H1 (cell line): ENCODE measurements at places on chromosomes 6 and 20.

DNA sequence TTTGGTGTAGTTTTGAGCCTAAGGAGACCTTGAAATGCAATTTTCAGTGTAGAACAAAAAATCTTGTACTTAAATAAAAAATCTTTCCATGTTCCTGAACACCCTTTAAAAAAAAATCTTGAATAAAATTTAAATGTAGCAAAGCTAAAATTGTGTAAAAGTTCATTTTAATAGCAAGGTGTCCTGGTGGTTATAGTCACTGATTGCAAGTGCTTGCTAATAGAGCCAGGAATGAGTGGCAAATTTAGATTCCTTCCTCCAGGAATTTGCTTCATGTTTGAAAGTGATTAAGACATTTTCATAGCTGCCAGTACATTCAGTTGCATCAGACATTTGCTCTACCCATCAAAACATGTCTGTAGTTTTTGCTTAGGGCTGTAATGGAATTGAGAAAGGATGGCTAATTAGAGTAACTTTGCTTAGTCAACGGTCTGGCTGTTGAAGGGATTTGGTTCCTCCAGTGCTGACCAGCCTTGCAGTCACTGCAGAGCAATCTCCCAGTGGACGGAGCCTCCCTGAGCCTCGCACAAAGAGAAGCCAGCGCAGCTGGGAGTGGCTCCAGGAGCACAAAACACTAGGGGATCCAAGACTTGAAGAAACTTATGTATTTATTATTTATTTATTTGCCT, 36.5 kb downstream of the AKAP12 start:
- no peak for DNase-seq

- no peak for DNase-seq
Measured at GRCh38 chr20:11832851-11833250, 84.8 kb upstream of the BTBD3 start.

DNA sequence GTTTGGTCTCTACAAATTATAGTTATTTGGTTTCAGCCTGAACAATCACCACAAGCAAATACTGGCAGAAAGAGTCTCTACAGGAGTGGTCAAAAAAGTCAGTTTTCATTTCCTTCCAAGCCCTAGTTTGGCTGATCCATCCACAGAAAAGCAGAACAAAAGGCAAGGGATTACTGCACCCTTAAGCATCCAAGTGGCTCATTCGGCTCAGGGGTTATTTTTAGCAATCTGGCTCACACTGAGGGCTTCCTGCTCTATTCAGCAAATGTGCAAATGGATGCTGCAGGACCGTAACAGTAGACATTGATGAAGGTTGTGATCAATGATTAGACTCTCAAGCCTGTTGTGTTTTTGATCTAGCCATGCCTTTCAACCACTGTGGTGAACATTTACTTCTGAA, 62.2 kb upstream of the FABP7 start:
- no peak for DNase-seq

- DNase-seq = no peak
Measured at GRCh38 chr6:119479860-119480655, 130.5 kb upstream of the MAN1A1 start.

GRCh38 chr6:41901882-41902519, 6.8 kb upstream of the USP49 start:
- DNase-seq = no peak

- DNase-seq = no peak
Measured at GRCh38 chr6:39543095-39543494, 182.1 kb downstream of the KIF6 start.

- DNase-seq = no peak
Measured at GRCh38 chr6:2099870-2100269, 145.5 kb downstream of the GMDS start.

- no peak for DNase-seq
Measured at GRCh38 chr6:79042088-79042798, 35.8 kb downstream of the PHIP start.

GRCh38 chr6:20875369-20875963, 341.2 kb downstream of the CDKAL1 start:
- DNase-seq = no peak

GRCh38 chr6:134257516-134257915, 60.4 kb downstream of the SGK1 start:
- DNase-seq = no peak

- DNase-seq = no peak
Measured at GRCh38 chr20:51363378-51363777, 179.1 kb downstream of the NFATC2 start.

GRCh38 chr6:168890306-168890980, 363.2 kb downstream of the THBS2 start:
- no peak for DNase-seq

GRCh38 chr6:139577763-139578604, 203.5 kb upstream of the CITED2 start:
- DNase-seq = no peak

- no peak for DNase-seq
Measured at GRCh38 chr20:50496773-50497385, 13.3 kb upstream of the PTPN1 start.

DNA sequence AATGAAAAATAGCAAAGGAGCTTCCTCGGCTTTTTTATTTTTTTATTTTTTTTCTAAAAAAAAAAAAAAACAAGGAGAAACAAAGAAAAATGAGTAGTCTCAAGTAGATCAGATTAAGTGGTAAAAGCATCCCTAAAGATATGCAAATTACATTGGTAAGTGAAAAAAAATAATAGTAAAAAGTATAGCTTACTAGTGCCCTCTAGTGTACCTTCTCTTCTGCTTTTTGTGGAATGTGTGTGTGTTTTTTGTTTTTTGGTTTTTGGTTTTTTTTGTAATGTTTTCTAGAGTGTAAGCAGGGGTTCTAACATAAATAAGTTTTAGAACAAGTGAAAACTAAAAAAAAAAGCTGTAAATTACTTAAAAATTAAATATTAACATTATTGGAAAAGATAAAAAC, 1062.0 kb downstream of the HACE1 start:
- no peak for DNase-seq

DNA sequence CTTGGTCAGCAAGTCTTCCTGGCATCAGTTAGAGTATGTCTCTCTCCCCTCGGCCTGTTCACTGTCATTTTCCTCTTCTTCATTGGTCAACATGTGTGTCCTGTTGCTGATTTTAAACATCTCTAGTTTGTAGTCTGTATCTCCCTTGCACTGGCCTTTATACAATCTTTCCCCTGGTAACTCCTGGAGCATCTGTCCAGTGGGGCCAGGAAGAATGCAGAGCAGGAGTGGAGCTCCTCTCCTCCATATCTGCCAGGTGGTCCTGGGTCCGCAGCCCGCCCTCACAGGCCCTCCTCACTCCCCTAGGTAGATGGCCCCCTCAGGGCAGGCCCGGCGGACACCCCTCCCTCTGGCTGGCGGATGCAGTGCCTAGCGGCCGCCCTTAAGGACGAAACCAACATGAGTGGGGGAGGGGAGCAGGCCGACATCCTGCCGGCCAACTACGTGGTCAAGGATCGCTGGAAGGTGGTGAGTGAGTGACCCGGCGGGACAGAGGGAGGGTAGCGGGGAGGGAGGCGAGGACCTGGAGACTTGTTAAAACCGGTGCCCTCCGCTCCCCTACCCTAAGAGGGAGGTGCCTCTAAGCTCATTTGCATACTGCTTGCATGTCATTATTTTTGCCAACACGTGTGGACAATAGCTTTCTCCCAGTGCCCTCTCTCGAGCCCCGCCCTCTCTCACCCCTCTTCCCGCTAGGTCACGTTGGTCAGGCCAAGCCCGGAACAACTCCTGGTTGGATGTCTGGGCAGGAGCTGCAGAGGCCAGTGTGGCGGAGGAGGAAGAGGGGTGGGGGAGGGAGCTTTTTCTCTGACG, 3.2 kb downstream of the TTBK1 start:
- peak; percentile 82 for DNase-seq

- DNase-seq = no peak
Measured at GRCh38 chr6:163419413-163420288, 5.1 kb downstream of the QKI start.

DNA sequence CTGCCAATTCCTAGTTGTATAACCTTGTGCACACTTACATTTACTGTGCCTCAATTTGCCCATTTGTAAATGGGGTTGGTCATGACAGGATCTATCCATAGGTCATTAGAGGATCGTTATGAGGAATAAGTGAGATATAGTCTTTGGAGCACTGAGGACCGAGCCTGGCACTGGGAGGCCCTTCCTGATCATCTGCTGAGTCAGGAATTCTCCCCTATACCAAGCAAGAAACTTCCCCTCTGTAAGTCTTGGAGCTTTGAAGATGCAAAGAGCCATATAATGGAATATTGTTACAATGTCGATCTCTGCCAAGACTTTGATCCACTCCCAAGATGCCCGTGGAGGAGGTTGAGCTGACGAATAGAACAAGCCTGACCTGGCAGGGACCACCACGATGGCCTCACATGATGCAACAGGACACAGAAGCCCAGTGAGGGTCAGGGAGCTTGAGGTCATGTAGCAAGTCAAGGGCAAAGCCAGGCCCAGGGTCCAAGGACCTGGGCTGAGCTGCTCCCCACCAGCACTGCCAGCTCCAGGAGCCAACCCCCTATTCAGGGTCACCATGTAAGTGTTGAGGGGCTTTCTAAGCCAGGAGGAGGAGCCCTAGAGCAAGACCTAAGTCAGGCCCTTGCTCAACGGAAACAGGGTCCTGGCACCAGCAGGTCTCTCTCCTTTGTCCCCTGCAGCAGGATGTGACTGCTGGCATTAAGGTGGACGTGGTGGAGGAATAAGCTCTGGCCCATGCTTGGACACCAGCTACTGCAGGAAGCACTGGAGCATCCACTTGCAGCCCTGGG, 16.7 kb downstream of the PDRG1 start:
- DNase-seq = peak; percentile 50

- DNase-seq = no peak
Measured at GRCh38 chr20:34525709-34526416, 9.6 kb downstream of the DYNLRB1 start.

GRCh38 chr6:28485482-28485881, 30.1 kb downstream of the GPX6 start:
- no peak for DNase-seq

DNA sequence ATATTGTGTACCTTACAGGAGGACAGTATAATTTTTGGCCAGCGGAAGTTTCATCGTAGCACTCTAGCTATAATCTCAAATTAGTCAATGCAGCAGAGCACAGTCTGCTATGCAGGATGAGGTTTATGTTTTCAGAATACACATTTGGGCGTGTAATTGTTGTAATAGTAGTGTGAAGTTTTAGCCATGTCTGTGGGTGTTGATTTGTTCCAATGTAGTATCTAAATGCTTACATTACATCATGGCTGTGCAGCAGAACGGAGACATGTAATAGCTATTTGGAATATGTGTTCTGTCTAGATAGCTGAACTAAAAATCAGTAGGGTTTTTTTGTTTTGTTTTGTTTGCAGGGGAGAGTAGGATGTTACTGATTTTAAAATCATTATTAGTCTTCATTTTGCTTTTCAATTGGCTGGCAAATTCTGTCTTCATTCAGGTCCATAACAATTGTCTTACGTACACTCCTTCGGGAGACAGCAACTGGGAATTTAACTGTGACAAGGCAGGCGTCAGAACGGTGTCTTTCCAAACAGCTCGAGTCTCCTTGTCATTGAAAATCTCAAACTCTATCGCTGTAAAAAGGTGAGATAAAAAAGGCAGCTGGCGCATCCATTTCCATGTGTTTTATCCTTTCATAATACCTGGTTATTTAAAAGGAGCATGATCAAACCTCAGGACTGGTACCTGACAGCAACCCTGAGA, 65.1 kb upstream of the CDH4 start:
- no peak for DNase-seq

DNA sequence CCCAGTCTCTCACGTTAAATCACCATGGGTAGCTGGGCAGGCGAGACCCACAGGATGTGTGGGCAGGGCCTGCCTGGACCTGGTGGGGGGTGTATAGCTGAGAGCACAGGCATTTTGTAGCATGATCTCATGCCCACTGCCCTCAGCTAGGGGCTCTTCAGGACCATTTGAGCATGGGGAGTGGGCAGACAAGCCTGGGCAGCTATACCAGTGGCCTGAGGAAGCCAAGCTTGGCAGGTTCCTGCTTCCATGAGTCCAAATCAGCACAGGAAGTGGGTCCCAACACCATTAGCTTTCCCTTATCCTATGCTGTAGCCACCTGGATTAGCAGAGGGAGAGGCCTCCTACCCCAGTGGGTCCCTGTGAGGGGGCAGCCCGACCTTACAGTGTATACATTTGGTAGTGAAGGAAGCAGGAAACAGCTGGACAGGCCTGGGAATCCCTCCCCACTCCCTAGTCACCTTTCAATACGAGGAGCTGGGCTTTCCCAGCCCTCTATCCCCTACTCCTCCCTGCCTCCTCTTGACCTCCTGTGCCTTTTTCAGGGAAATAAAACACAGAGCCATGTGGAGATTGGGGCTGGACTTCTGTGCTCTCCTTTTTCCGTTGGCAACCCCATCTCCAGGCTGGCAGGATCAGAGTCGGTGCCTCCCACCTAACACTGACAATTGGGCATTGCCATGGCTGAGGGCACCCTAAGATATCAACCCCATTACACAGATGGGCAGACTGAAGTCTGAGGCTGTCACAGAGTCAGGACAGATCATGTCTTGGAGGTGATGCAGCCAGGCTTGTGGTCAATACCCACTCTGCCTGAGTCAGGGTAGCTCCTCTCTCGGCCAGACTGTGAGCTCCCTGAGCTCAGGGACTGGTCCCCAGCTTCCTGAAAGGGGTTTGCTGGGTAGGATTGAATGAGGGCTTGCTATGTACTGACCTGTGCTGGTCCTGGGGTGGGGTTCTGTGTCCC, 59.8 kb downstream of the MRPL14 start:
- no peak for DNase-seq

GRCh38 chr6:164051427-164051826, 636.9 kb downstream of the QKI start:
- no peak for DNase-seq

DNA sequence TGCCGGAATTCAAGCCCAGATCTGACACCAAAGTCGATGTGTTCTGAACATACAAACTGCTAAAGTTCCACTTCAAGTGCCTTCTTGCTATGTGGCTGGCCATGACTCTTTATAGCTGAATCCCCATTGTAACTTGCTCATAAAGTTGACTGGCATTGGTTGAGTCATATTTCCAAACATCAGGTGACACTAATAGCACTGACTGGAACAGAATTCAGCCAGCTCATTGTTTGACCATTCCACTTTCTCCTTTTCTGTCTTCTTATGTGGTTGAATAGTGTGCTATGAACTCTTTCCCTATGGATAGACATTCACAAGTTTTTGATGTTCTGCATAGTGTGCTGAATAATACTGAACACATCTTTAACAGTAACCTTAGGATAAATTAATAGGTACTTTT, 266.2 kb upstream of the ZFP64 start:
- DNase-seq = no peak

DNA sequence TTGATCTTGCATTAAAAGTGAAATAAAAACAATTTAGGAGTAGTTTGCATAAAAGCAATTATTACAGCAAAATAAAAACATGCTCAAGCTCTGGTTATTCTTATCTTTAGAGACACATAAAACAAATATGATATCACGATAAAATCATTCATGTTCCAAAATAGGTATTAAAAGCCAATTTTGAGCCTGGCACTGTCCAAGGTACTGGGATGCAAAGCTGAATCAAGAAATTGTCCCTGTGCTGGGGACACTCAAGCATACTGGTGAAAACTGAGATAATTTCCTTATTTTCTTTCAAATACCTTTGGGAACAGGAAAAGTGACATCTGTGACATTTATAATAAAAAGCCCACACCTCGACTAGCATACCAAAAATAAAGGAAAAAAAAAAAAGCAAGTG, 931 bp upstream of the MTCL3 start:
- no peak for DNase-seq

GRCh38 chr6:15449011-15449410, 203.1 kb downstream of the JARID2 start:
- DNase-seq = no peak
